ENCODE measurements at places on chromosomes 1 and 21. TPM values are rescaled to one million over a fixed set of nuclear protein-coding genes. Genes with fewer than 3 reads are reported as not detected.

NPR1 gene
- polyA plus RNA-seq: 77.4 TPM

GRCh38 chr1:213054733-213055591 lies 3.9 kb downstream of the RPS6KC1 start:
- DNase-seq: no peak

- DNase-seq: no peak
Measured at GRCh38 chr1:19858893-19859292, 23.3 kb upstream of the OTUD3 start.

- no peak for DNase-seq
Measured at GRCh38 chr1:162570718-162571117, 9.2 kb downstream of the UAP1 start.

- DNase-seq: no peak
Measured at GRCh38 chr21:38337793-38338192, 81.0 kb downstream of the KCNJ15 start.
